Hippocampal formation (tissue), 2 donors: ENCODE measurements at places on chromosomes 6 and 20.

DNA sequence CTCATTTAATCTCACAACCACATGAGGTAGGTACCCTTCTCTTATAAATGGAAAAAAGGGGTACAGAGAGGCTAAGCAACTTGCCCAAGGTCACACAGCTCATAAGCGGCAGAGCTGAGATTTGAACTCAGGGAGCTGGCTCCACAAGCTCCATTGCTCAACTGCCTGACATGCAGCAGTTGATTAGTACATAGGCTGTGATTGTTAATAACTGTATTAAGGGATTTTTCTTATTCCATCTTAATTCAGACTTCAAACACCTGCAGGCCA, 6.6 kb downstream of the CCN5 start:
- DNase-seq: no peak

- no peak for DNase-seq
These were observed 54.1 kb upstream of the FYN start for GRCh38 chr6:111927321-111927720.

GRCh38 chr6:40923326-40923725, 115.7 kb downstream of the UNC5CL start:
- no peak for DNase-seq

GRCh38 chr6:31462026-31462963, 35.6 kb upstream of the MICB start:
- no peak for DNase-seq

GRCh38 chr20:15836634-15837033, 736.6 kb downstream of the KIF16B start:
- DNase-seq: no peak

- no peak for DNase-seq
These were observed 416 bp downstream of the RSPH4A start for GRCh38 chr6:116616737-116617053.

DNA sequence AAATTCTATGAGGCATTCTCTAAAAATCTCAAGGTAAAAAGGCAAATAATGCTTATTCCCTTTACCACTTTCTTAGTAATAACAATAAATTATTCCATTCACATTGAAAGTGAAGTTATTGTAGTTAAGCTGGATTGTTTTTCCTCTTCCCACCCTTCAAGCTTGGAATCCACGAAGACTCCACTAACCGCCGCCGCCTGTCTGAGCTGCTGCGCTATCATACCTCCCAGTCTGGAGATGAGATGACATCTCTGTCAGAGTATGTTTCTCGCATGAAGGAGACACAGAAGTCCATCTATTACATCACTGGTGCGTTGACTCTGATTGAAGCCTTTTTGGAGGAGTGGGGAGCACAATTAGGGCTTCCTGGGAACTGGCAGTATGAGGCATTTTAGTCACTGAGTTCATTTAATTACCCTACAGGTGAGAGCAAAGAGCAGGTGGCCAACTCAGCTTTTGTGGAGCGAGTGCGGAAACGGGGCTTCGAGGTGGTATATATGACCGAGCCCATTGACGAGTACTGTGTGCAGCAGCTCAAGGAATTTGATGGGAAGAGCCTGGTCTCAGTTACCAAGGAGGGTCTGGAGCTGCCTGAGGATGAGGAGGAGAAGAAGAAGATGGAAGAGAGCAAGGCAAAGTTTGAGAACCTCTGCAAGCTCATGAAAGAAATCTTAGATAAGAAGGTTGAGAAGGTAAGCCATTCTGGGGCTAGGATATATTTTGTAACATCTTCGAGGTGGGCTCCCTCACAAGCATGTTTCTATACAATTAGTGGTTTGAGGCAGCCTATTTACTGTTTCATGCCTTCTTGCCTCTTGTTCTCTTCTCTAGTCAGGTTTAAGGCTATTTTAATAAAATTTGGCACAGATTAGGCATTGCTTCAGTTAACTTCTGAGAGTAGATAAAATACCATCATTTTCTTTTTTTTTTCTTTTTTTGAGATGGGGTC, 4.9 kb downstream of the HSP90AB1 start:
- DNase-seq: no peak
